Stimulated activated CD4-positive, alpha-beta T cell treated with anti-CD3 and anti-CD28 coated beads, TNF-alpha, amount 100 ng/mL, for 1 hour (primary cell): ENCODE measurements at places on chromosomes 6 and 20.

DNA sequence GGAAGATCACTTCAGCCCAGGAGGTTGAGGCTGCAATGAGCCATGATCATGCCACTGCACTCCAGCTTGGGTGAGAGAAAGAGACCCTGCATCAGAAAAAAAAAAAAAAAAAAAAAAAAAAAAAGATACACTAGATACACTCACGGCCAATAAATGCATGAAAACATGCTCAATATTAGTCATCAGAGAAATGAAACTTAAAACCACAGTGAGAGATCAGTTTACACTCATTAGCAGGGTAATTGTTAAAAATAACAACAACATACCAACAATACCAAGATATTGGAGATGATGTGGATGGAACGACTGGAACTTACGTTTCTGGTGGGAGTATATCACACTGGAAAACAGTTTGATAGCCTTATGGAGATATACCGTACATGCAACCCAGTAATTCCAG is 29.9 kb downstream of the HS3ST5 start:
- no peak for DNase-seq

GRCh38 chr6:19502301-19502700 is 334.9 kb upstream of the ID4 start:
- no peak for DNase-seq

GRCh38 chr20:21235484-21236445 is 67.4 kb upstream of the XRN2 start:
- peak; percentile 33 for DNase-seq

GRCh38 chr6:144697369-144697760 is 412.2 kb downstream of the UTRN start:
- DNase-seq: no peak

GRCh38 chr6:40626886-40627285 is 39.7 kb upstream of the LRFN2 start:
- DNase-seq: no peak

GRCh38 chr6:83389606-83390005 is 41.2 kb downstream of the ME1 start:
- no peak for DNase-seq

DNA sequence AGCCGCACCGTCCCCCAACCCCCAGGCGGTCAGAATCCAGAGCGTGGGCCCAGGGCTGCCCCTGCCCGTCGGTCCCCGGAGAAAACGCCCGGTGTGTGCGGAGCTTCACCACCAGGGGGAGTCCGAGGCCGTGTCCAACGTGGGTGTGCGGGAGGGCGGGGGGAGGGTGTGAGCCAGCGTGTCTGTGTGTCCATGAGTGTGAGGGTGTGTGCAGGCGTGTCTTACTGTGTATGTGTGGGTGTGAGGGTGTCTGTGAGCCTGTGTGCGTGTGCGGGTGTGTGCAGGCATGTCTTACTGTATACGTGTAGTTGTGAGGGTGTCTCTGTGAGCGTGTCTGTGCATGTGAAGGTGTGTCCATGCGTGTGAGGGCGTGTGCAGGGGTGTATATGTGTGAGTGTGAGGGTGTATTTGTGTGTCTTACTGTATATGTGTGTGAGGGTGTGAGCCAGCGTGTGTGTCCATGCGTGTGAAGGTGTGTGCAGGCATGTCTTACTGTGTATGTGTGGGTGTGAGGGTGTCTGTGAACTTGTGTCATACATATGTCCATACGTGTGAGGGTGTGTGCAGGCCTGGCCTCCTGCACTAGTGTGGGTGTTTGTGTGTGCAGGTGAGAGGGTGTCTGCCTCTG is 24.6 kb upstream of the GATA5 start:
- peak; percentile 59 for DNase-seq

- DNase-seq: no peak
Measured at GRCh38 chr6:134520181-134521115, 202.5 kb upstream of the SGK1 start.

DNA sequence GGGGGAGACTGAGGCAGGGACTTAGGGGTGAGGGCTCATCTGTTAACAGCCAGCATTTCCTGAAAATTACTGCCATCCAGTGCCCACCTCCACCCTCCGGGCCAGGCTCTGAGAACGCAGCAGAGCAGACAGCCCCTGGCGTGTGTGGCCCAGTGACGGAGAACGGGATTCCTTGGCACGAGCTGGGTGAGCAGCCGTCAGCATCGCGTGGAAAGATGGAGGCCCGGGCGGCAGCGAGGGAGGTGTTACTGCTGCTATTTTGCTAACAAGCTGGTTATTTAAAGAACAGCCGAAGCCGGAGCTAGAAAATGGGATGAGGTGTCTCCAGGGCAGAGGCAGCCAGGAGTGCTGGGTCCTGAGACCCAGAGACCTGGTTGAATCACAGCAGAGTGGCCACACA is 62.7 kb downstream of the DLGAP4 start:
- DNase-seq: no peak

DNA sequence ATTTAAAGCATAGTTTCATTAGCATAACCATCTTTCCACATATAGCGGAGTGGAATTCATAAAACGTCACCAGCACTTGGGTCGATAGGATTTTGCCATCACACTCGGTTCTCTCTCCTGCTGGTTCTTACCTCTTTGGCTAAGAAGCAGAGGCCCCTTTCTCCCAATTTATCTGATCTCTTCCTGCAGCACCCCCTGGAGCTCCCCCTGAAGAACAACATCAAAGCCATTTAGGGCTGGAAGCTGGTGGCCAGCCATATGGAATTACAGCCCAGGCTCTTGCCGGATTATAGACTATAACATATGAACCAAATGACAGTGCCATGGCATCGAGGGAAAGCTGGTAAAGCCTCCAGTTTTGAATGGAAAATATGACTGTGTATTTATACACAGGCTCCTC is 6.4 kb upstream of the KIF6 start:
- DNase-seq: no peak

DNA sequence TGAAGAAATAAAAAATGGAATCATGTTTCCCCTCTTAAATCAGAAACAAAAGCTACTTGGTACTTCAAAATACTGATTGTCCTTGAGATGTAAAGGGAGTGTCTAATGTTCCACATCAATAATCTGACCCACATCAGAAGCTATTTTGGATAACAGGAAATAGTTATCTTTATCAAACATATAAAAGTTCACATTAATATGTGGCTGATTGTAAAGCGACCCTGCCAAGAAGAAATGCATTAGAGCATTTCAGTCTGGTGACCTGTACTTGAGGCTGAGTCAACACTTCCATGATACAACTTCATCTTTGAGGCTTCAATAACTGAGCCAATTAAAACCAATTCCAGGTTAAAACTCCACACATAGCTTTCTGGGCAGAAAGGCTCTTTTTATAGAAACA is 31.8 kb downstream of the SYNE1 start:
- DNase-seq: no peak

- DNase-seq: no peak
Measured at GRCh38 chr6:101799531-101799930, 406.0 kb downstream of the GRIK2 start.

- no peak for DNase-seq
Measured at GRCh38 chr20:56359212-56360132, 698 bp downstream of the FAM210B start.

DNA sequence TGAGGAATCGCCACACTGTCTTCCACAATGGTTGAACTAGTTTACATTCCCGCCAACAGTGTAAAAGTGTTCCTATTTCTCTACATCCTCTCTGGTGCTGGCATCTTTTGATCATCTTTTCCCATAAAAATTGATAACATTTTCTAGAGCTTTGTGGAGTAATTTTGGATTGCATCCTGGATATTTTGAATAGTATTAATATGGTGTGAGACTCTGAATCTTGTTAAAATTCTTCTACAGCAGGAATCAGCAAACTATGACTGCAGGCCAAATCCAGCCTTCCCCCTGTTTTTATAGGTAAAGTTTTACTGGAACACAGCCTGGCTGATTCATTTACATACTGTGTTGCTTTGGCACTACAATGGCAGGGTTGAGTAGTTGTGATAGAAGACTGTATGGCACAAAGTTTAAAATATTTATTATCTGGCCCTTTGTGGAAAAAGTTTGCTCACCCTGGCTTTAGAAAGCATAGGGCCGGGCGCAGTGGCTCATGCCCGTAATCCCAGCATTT is 15.0 kb upstream of the RNF8 start:
- no peak for DNase-seq

GRCh38 chr6:18412068-18412467 is 24.9 kb downstream of the RNF144B start:
- no peak for DNase-seq

- DNase-seq: no peak
Measured at GRCh38 chr6:169891846-169892245, 140.4 kb downstream of the ERMARD start.

GRCh38 chr6:121302882-121303281 is 31.4 kb downstream of the TBC1D32 start:
- DNase-seq: no peak

DNA sequence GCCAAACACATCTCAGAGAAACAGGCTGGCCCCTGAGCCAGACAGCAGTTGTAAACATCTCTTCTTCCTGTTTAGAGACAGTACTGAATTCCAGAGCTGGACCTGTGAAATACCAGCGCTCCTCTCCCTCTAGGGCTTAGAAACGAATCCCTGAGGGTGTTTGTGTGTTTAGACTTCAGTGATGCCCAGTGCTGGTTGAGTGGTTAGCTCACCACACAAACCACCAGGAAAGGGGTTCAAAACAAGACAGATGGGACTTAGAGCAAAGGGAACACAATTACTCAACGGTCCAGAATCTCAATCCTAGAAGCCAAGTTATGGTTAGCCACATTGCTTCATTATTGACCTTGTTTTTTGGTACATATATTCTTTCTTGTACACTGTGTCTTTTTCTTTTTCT is 108.7 kb upstream of the TMEM170B start:
- DNase-seq: no peak

DNA sequence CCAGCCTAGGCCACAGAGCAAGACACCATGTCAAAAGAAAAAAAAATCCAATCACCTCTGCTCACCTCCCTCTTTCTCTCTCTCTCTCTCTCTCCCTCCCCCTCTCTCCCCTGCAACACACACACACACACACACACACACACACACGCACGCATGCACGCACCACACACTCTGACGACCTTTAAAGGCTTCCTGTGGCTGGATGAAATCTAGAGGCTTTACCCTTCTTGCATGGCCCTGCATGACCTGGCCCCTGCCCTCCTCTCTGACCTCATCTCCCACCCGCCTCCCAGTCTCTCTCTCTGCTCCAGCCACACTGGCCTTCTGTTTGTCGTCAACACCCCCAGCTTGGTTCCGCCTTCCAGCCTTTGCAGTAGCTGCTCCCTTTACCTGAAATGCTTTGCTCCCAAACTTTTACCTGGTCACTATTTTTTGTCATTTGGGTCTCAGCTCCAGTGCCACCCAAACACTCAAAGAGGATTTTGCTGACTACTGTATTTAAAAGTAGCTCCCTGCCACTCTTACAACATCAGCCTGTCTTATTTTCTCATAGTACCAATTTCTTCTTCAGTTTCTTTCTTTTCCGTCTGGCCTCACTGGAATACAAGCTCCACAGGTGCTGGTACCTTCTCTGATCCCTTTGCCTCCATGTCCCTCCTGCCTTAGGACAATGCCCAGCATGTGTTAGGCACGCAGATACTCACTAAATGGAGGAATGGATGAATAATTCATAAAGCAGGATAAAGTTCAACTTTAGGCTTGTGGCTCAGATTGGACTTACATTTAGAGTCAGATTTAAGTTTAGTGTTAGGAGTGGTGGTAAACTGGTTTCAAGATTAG is 4.3 kb upstream of the LTA start:
- DNase-seq: no peak

- no peak for DNase-seq
Measured at GRCh38 chr6:12717356-12717755, 789 bp downstream of the PHACTR1 start.

- DNase-seq: no peak
Measured at GRCh38 chr20:4063631-4064030, 48.3 kb upstream of the RNF24 start.

DNA sequence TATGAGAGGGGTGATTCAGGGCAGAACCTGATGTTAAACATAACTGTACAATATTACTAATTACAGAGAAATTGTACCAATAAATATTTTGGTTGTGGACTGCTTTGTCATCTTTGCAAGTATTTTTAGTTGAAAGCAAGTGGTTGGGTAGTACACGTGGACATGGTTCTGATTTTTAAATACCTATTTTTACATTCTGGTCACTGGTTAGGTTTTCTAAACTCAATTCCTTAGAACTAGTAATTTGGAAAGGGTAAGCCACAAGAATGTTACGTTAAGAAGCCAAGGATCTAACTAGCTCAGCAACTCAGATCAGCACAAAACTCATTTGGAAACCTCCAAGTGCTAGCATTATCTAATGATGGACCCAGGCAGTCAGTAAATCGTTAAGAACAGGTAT is 2.7 kb downstream of the EPB41L2 start:
- no peak for DNase-seq

- DNase-seq: peak; percentile 7
Measured at GRCh38 chr6:137094411-137095008, 49.7 kb upstream of the IL20RA start.

DNA sequence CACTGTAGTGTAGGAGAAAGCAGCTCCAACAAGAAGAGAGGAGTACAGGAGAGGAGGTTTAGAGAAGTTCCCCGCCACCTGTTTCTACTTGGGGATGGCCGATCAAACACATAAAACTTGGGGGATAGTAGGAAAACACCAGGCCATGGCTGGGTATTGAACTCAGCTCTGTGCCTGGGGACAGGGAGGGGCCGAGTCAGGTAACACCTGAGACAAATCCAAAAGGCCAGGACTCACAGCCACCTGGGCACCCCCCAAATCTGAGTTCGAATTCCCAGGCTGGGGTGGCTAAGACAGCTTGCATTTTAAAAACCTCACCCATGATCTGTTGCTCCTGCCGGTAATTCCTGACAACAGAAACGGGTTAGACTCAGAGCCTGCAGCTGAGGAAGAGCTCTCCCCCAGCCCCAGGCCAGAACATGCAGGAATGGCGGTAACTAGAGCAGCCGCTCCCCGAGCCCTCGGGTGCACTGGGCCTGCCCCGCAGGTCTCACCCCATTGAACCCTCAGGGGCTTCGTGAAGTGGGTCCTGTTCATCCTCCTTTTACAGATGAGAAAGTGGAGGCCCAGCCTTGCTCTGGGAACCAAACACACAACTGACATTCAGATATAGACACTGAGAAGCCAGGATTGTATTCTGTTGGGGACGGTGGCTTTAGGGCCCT is 61.0 kb downstream of the TCP11 start:
- no peak for DNase-seq

DNA sequence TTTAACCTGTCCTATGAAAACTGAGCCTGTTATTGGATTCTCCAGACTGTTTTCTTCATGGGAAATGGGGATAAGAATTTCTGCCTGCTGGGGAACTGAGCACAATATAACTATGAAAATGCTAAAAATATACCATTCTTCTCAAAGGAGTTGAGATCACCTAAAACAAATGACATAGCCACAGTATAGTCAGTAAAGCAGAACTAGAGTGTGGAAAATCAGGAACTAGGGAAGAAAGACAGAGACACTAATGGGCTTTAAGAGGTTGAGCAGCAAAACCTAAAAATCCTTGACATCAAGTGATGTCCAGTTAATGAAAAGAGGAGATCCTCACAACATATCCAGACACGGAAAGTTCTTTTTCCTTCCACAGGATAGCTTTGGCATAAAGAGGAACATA is 215.7 kb upstream of the CST7 start:
- DNase-seq: no peak

GRCh38 chr6:125739364-125739763 is 10.1 kb upstream of the HEY2 start:
- no peak for DNase-seq

GRCh38 chr6:67986694-67987232 is 648.3 kb upstream of the ADGRB3 start:
- no peak for DNase-seq
